ENCODE measurements at places on chromosomes 1 and 21. TPM values are rescaled to one million over a fixed set of nuclear protein-coding genes. Genes with fewer than 3 reads are reported as not detected.

Gene PRAMEF5
- not detected for total RNA-seq

Gene LDLRAP1
- total RNA-seq = 1.6 TPM

Gene DVL1
- total RNA-seq = 65.2 TPM

Gene RCOR3
- total RNA-seq = 40.4 TPM

Gene TDRD5
- 2.9 TPM for total RNA-seq
